Vagina (tissue), 2 donors: ENCODE measurements at places on chromosomes 16 and 17.

DNA sequence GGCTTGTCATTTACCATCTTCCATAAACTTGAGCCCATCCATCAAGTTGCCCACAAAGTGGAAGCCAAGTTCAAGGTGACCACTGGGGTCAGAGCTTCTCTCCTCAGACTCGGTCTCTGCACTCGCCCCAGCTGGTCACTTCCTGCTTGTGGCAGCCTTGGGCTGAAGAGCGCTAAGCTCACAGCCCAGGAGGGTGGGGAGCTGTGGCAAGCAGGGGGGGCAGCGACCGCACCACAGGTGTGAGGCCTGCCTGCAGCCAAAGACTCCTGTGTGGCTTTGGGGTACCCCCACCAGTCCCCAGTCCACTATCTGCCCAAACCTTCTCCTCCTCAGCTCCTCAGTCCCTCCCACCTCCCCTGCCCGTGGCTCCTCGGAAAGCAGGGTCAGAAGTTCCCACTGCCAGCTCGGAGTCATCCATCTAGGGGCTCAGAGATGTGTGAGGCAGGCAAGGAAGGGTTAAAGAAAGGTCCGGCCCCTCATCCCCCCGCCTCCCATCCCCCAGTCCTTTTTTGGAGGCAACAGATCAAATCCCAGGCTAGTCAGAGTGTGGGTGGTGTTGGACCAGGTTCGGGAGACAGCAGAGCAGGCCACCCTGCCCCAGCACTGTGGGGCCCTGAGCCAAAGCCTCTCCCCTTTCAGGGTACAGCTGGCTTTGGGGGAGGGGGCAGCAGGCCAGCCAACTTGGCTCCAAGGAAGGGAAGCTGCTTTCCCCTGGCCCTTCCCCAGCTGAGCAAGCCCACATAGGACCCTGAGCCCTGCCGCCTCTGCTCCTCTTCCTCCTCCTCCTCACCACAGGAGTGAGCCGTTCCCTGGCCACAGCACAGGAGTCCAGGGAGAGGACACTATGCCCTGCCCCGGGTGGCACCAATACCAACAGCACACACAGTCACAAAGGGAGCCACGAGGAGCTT, 3.2 kb downstream of the CSF3 start:
- no peak for DNase-seq

GRCh38 chr17:17536702-17537101, 40.5 kb upstream of the RASD1 start:
- no peak for DNase-seq

DNA sequence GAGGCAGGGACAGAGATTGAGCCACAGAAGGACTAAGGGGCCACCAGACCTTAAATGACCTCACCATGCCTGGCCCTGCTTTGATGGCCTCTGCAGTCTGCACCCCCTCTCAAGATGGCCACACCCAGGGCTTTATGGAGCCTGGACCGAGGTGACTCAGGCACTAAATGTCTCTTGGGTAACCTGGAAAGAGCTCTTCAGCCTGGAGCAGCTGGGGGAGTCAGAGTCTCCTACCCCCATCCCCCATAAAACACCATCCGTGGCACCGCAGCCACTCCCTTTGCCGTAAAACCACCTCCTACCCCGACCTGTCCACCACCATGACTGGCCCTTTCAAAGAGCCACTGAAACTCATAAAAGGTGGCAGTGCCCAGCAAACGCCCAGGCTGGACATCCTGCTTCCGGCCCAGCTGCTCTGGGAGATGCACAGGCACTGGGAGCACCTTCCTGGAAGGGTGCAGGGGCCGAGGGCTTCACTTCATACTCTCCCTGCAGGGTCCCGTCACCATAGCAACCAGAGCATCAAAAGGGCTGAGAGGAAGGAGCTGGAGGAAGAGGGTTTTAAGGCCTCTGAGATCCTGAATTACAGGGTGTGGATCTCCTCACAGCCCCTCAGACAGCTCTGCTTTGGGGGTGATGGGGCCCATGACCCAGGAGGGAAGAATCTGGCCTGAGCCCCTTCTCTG, 22.3 kb downstream of the FOXN1 start:
- DNase-seq = no peak

DNA sequence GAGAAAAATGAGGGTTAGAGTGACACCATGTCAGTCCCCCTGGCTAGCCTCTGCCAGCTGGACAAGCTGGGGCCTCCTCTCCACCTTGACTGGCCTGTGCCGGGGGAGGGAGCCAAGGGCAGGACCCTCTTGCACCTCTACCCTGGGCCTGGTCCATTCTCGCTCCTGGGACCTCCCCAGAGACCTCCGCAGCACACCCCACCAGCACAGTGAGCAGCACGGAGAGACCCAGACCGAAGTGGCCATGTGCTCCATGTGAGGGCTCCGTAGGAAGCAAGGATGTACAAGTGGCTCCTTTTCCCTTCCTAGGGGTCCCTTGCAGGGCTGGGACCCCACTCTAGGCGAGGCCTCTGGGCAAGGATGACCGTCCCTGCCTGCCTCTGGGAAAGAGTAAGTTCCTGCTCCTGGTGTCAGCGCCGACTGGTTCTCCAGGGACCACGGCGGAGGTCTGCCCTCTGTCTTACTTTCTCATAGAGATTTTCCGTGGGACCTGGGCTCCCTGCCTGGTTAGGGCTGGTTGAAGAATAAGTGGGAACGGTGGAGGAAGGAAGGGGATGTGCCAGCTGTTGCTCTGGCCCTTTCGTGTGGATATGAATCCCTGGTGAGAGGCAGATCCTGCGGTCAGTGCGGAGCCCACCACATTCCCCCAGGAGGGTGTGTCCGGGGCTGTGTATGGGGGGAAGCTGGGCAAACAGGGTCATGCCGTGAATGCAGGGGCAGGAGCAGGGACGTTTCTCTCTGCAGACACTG, 124.2 kb downstream of the METRNL start:
- DNase-seq = no peak

DNA sequence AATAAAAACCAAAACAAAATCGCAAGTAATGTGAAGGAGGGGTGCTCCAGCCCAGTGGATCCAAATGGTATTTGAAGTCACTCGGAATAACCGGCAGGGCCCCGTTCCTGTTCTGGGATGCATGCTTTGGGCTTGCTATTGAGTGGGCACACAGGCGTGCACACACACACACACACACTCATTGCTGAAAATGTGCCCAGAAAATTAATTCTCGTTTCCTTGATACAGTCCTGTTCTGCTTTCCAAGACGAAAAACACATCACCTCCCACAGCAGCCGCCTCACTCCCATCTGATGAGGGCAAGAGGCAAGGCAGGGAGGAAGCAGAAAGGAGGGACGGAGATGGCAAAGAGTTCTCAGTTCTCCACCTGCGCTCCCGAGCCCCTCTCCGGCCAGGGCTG, 62.2 kb upstream of the SDK2 start:
- DNase-seq = no peak

- DNase-seq = no peak
These were observed 1595.0 kb upstream of the GOT2 start for GRCh38 chr16:60329108-60329507.
